NCI-H187 treated with DMSO at 0.1 percent for 48 hours (cell line): ENCODE measurements at places on chromosomes 3 and 15.

DNA sequence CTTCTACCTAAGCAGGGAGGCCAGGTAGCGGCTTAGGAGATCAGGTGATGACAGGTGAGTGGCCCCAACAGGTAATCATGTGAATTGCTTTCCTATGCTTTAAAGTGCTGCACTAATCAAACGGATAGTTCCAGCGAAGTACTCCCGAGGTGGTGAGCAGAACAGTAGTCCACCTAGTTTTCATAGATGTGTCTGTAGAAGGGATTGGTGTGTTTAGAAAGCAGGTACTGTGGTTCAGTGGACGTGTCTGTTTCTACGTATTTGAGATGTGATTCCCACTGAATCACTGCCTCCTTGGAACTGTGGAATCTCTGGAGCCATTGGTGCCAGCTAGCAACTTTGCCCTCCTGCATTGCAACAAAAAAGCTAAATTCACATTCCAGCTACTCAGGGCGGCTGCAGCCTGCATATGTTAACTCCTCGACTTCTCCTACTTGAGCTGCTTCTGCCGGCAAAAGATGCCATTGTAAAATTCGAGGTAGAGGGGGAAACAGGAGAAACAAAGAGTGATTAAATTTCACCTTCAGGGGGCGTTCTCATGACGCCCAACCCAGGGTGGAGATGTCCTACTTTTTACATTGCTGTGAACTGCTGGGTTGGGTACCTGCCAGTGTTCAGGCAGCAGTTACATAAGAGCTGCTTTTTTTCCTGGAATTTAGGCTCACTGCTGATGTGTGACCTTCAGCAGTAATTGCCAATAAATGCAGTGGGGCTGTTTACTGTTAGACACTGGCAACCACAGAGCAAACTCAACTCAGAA, 227.3 kb downstream of the ITPR1 start:
- no peak for DNase-seq

DNA sequence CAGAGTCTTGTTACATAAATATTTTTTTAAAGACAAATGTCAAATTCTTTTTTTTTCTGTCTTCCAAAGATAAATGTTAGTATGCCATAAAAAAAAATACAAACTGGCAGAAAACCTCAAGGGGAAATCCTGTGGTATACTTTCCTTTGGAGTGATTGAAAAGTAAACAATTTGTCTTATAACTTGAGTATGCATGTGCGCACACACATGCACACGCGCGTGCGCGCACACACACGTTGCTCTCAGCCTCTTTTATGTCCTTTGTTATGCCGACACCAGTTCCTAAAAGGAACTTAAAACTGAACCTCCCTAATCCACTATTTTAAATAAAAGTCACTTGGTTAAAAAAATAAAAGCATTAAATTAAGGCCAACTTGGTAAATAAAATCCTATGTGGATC, 58.1 kb downstream of the TGFBR2 start:
- no peak for DNase-seq

GRCh38 chr15:27538325-27538724, 560.8 kb downstream of the OCA2 start:
- DNase-seq: peak; percentile 11

GRCh38 chr15:63523306-63523990, 19.1 kb downstream of the USP3 start:
- no peak for DNase-seq

GRCh38 chr15:65484876-65485275, 32.6 kb downstream of the DPP8 start:
- DNase-seq: no peak

- DNase-seq: no peak
Measured at GRCh38 chr3:48518069-48518468, 14.1 kb upstream of the SHISA5 start.

DNA sequence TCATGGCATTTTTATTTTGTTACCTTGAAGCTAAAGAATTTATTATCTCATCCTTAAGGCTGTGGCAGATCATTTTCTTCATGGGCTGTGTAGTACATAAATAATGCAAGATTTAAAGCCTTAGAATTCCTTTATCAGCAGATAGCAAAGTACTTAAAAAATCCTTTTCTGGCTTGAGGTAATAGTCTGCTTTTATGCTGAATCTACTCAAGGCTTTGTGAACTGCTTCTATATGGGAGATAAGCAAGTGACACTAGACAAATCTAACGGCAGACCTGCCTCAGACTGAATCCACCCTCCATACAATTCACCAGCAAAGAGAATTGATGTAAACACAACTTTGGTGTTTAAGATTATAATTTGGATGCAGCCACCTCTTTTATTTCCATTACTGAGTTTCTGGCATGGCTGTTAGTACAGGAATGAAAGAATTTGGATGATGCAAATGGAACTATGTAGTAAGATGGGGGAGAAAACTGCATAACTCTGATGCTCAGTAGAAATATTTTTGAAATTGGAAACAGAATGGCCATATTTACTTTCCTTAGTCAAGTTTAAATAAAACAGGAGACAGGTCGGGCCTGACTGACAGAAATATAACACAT, 1121.5 kb downstream of the NAALADL2 start:
- DNase-seq: no peak

DNA sequence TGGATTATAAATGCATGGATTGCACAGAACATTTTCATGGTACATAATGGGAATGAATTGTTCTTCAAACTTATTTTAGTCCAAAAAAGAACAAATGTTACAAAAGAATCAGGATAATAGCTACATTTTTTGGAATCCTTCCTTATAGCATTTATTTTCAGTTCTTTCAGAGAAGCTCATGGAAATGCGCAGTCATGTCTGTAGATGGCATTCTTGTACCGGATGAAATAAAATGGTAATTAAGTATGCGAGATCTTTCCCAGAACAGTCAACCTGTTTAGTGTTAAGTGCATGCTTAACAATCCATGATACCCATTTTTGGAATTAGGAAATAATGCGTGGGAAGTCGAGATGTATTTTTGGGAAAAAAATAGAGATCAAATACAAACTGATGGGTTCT, 38.2 kb upstream of the GOLGA8B start:
- DNase-seq: no peak

GRCh38 chr15:69280783-69281182, 17.9 kb upstream of the PAQR5 start:
- DNase-seq: no peak

GRCh38 chr3:12299026-12299425, 10.2 kb downstream of the PPARG start:
- no peak for DNase-seq

GRCh38 chr3:98058244-98058960, 23.3 kb upstream of the GABRR3 start:
- no peak for DNase-seq

- no peak for DNase-seq
Measured at GRCh38 chr15:36886701-36887100, 213.6 kb downstream of the MEIS2 start.

DNA sequence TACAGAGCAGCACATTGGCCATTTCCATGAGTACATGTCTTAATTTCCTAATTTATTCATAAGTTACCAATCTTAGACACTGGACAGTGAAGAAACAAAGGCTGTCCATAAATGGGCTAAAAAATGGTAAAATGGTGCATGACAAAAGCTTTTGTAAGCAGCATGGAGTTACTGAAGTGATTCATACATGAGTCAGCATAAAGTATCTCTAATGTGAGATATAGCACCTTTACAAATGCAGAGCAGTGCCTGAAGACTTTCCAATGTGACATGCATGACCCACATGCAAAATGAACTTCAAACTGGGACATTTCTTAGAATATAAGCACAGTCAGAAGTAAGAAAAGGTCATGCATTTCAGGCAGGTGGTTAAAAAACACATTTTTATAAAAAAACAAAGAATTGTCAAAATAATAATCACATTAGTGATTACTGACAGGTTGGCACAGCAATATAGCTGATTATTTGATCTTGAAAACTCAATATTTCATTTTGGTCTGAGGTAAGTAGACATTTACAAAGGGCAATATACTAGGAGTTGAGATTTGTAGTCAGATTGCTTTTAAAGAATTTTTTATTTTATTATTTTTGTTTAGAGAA, 299.3 kb downstream of the PLCL2 start:
- DNase-seq: no peak

DNA sequence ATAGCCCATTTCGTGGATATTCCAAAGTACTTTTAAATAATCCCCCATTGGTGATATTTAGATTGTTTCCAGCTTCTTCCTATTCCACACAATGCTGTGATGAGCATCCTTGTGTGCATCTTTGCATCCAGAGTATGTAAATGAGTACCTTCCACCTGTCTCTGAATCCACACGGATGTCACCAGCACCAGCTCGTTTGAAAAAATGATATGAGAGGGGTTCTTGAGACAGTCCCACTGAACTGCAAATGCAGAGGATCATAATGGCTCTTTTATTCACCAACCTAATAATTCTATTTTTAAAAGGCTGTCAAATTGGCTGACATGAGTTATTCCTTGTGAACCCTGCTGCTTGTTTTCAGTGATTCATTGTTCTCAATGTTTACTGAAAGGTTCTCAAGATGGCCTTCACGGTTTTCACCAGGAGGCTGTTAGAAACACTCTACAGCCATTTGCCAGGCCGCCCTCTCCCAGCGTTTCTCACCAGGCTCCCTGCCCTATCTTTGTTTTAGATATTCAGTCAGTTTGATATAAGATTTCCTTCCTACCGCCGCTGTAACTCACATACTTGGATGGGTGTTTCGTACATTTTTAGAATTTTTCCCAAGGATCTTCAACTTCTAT, 96.7 kb upstream of the PTPRG start:
- peak; percentile 82 for DNase-seq

DNA sequence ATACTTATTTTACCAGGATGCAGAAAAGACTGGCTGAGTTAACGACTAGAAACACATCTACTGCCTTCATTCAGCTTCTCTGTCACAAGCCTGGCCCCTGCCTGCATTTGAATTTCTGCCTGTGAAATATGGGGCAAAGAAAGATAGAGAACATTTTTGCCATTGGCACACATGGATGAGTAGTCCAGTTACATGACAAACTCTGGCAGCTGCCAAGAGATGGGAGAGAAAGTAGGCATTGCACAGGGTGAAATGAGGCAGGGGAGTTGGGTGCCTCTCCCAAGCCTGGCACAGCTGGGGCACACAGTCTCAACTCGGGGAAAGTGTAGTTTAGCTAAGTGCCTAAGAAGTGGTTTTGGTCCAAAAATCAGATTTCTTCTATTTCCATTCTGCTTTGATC, 24.0 kb downstream of the ANXA2 start:
- no peak for DNase-seq

GRCh38 chr15:52558196-52558595, 10.6 kb downstream of the ARPP19 start:
- no peak for DNase-seq

- DNase-seq: no peak
Measured at GRCh38 chr3:22063500-22063899, 312.5 kb upstream of the ZNF385D start.

DNA sequence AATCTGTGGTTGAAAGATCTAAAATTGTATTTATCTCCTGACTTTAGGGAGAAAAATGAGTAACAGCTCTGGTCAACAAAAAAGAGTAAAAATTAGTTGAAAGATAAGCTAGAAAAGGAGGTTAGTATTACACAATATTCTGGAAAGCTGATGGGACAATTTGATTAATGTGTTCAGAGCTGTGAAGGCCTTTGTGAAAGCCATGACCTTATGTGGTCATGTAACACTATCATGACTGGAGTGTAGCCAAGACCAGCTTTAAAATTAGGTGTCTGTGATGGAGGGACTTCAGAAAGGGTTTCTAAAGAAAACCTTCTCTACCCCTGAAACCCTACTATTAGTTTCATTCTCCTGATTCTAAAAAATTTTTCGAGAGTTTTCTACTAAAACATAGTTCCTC, 127.2 kb downstream of the NFKBIZ start:
- no peak for DNase-seq

DNA sequence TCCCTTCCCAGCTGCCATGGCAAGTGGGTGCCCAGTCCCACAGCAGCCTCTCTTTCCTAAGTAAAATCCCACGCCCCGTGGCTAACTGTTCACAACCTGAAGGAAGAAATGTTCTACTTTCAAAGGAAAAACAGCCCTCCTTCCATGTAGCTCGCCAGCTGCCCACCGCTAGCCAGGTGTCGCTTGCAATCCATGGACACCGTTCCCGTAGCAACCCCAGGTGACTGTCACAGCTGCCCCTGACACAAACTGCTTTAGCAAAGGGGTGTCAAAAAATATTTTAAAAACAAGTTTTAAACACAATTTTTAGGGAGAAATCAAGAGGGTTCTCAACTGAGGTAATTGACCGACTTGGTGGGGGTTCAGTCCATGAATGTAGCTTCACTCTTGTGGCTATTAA, 21.0 kb upstream of the CGNL1 start:
- DNase-seq: no peak

- no peak for DNase-seq
Measured at GRCh38 chr15:26504009-26504408, 268.9 kb downstream of the GABRB3 start.
